ENCODE measurements at places on chromosomes 5 and 9. TPM values are rescaled to one million over a fixed set of nuclear protein-coding genes. Genes with fewer than 3 reads are reported as not detected.

SLC22A5 gene
- 7.6 TPM for total RNA-seq

NR2F1 gene
- 117 TPM for total RNA-seq

SPINK4 gene
- not detected for total RNA-seq

C9orf153 gene
- total RNA-seq = 2.8 TPM

PCSK1 gene
- total RNA-seq = 0.46 TPM

GRM6 gene
- not detected for total RNA-seq

TAF11L4 gene
- total RNA-seq = not detected

GRCh38 chr9:83219154-83219923 is 156.4 kb upstream of the RASEF start:
- peak; percentile 32 for DNase-seq

GRCh38 chr5:173794901-173795416 is 93.2 kb upstream of the CPEB4 start:
- no peak for DNase-seq

DNA sequence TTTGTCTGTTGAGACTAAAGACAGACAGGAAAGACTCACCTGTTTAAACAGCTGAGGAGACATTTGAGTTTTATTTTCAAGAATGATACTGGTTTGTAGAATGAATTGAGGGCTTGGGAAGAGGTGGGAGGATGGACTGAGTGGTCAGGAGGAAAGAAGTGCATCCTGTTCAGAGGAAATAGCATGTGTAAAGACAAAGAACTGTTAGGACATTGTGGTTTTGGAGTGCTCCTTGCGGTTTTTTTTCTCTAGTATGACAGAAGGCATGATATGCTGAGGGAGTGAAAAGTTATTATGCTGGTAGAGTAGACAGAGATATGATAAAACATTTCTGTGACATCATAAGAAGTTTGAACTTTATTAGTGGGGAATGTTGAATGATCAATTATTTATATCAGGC is 270.7 kb upstream of the ELAVL2 start:
- no peak for DNase-seq

DNA sequence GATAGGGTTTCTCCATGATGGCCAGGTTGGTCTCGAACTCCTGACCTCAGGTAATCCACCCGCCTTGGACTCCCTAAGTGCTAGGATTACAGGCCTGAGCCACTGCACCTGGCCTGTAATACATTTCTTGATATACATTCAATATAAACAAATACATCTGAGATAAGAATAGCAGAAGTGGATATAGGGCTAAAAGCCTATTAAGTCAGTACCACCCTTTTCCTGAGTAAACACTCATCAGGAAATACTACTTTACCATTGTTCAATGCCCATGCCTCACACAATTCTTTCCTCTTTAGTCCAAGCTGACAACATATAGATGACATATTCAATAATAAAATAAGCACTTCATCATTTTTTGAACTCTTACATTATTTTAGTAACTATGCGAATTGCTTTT is 64.8 kb downstream of the MRPS27 start:
- no peak for DNase-seq

- no peak for DNase-seq
These were observed 181.3 kb upstream of the ZNF608 start for GRCh38 chr5:124927735-124928134.

- DNase-seq = no peak
These were observed 20.2 kb downstream of the GLDC start for GRCh38 chr9:6625363-6625762.

- DNase-seq = no peak
These were observed 30.7 kb downstream of the UHRF2 start for GRCh38 chr9:6443661-6444060.

GRCh38 chr5:79642210-79642609 is 30.0 kb downstream of the TENT2 start:
- DNase-seq = no peak

DNA sequence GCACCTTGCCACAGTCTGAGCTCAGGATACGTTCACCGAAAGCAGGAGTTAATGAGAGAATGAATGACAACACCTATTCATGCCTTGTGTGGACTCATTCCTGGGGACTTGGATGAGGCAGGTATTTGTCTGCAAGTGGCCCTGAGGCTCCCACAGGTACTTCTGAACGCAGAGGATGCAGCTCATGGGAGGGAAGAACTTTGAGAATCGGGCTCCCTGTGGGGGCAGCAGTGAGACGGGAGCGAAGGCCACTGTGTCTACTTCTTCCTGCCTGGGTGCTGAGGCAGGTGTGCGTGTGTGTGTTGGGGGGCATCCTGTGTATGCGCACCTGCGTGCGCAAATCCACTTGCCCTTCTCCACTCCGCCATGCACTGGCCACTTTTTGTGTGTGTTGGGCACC is 42.2 kb downstream of the PTPN3 start:
- no peak for DNase-seq

DNA sequence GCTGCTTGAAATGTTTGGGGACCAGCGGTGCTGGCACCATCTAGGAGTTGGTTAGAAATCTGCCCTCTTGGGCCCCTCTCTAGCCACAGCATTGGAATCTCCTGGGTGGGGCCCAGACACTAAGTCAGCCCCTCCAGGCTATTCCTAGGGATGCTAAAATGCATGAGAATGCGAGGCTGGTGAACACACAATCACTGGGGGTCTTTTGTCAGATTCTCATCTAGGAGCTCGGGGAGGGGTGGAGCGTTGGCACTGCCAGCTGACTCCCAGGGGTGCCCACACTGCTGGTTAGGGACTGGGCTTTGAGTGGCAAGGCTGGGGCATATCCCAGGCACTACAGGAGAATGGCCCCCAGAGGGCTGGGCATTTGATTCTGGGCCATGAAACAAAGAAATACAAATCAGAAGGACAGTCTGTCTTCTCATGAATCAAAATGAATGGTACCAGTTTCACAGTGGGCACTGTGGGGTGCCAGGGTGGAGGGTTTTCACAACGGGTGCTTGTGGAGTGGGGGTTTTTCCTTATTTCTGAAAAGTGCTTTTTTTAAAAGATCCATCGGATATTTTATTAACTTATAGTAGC is 127.8 kb upstream of the RAPGEF1 start:
- DNase-seq = no peak

GRCh38 chr5:40490464-40491111 is 189.1 kb upstream of the PTGER4 start:
- no peak for DNase-seq

DNA sequence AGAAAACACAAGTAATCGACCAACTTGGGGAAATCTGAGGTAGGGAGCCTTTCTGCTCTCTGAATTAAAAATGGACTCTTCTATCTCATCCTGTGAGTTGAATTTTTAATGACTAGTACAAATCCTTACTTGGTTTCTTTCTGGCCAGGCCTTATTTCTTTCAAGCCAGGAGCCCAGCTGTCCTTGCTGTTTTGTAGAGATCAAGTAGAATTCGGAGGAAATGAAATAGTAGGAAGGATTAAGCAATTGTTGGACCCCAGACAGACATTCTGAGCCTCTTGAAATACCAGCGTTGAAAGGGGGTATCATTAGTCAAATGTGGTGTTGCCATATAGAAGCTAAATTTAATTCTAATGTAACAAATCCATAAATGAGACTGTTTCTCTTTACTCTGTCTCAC is 53.7 kb upstream of the SMIM15 start:
- no peak for DNase-seq

DNA sequence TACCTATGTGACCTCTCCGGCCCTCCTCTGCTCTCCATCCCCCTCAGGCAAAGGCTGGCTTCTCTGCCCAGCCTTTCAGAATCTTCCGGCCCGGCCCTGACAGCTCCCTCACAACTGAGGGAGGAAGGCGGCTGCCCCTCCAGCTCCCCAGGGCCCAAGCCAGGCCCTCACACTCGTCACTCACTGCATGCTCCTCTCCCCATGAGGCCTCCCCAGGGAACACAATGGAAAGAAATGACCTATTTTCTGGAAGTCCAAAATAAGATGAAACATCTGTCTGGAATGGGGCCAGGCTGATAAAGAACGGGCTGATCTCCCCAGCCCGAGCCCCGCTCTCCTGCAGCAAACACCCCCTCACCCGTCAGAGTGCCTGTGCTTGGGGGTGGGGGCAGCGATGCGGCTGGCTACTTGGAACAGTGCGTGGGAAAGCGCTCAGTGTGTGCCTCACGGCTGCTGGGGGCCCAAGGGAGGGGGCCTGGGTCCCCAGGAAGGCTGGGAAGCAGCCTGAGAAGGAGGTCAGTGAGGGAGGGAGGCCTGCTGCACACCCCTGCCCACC is 11.3 kb downstream of the PDGFRB start:
- DNase-seq = no peak

GRCh38 chr5:75951158-75951557 is 132.0 kb upstream of the SV2C start:
- DNase-seq = no peak

DNA sequence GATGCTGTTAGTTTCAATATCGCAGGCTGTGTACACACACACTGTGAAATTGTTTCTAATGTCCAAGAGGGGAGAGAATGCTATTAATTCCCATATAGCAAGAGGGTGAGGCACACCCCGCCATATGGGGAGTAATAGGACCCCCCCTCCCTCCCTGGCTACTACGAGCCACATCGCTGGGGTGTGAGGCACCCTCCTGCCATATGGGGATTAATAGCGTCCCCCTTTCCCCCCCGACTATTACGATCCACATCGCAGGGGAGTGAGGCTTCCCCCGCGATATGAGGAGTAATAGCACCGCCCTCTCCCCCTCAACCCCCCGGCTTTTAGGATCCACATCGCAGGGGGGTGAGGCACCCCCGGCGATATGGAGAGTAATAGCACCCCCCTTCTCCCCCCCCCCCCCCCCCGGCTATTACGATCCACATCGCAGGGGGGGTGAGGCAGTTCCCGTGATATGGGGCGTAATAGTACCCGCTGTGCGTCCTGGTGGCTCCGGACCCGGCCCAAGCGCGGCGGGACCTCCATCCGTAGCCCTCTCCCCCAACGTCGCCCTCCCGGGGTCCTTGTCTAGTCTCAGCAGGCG is 494 bp upstream of the STK32A start:
- no peak for DNase-seq

DNA sequence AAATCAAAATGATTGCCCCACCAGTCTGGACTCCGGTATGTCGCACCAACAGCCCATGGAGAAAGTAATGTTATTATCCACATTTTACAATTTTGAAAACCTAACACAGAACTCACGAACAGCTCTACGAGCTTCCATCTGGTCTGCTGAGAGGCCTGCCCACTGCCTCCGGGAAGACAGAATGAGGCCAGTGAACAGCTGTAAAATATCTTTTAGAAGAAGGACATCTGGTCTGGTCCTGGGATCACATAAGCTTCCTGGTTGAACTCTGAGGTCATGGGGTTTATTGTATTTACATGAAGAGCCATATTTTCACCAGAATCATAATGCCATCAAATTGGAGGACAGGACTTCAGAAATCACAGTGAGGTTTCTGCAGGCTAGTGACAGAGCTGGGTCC is 89.0 kb downstream of the FRMD3 start:
- no peak for DNase-seq

DNA sequence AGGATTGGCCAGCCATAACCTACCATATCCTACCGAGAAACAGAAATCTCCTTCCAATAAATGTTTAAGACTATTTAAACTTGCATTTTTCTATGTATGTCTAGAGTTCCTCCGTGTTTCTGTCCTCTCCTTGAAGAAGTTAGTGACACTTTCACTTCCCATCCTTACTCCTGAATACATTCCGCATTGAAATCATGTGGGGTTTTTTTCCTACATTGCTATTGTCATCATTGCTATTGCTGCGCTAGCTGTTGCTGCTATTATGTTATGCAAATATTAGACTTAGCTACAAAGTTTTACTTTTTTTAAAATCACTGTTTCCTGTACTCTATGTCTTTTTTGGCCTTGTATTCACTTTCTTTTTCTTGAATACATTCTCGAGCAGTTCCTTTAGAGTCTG is 83.3 kb upstream of the NEK6 start:
- no peak for DNase-seq

GRCh38 chr9:25990376-25990775 is 312.1 kb upstream of the TUSC1 start:
- no peak for DNase-seq

DNA sequence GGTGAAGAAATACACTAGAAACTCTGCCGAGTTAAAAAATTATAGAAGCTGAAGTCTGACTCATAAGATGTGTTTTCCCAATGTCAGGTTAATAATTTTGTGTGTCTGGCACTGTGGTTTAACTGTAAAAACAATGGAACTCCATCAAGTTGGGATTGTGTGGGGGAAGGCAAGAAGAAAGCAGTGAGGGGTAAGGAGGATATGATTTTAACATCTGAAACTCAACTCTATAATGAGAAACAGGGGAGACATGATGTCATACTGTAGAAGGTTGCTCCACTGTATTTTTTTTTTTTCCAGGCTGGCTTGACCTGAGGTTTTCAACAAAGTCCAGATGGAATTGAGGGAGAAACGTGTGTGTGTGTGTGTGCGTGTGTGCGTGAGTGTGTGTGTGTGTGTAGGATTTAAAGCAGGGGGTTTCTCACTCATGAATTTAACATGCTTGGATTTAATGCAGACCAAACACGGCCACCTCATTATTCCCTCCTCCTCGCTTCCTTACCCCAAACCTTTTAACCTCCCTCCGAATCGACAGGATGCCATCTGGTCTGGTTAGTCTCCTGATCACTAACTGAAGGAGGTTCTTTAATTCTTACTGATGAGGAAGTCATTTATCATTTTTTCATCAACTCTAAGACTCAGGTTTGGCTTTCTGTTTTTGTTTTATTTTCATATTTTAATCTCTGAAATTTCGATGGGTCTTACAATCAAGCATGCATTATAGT is 140.2 kb upstream of the LPAR1 start:
- DNase-seq = no peak

- DNase-seq = no peak
These were observed 27.8 kb downstream of the NFIL3 start for GRCh38 chr9:91395553-91396471.

- no peak for DNase-seq
These were observed 104.6 kb downstream of the MVB12B start for GRCh38 chr9:126431077-126431742.

- no peak for DNase-seq
These were observed 128.8 kb downstream of the TMC1 start for GRCh38 chr9:72650206-72650605.

DNA sequence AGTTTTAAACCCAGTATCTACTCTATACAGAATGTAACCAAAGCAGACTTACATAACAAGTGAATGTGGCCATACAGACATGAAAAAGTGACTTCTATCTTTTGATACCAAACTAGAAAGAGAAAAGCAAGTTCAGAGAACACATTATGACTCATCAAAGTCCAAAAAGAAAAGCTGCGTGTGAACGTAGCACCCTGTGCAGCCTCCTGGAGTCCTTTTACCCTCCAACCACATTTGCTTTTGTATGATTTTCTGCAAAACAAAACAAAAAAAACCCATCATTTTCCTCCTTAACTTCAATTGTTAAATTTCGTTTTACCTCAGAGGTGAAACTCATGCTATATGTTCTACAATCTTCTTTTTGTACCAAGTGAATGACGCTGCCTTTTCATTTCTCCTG is 2.8 kb upstream of the SMARCA2 start:
- no peak for DNase-seq

- DNase-seq = no peak
These were observed 196.8 kb upstream of the TRIM32 start for GRCh38 chr9:116490321-116490720.

GRCh38 chr9:105436783-105437182 is 11.1 kb upstream of the FSD1L start:
- DNase-seq = no peak

GRCh38 chr5:80041527-80041926 is 6.4 kb downstream of the THBS4 start:
- no peak for DNase-seq

All from omental fat pad (tissue), 4 donors.